ENCODE measurements at places on chromosomes 13 and 19. TPM values are rescaled to one million over a fixed set of nuclear protein-coding genes. Genes with fewer than 3 reads are reported as not detected.

DNA sequence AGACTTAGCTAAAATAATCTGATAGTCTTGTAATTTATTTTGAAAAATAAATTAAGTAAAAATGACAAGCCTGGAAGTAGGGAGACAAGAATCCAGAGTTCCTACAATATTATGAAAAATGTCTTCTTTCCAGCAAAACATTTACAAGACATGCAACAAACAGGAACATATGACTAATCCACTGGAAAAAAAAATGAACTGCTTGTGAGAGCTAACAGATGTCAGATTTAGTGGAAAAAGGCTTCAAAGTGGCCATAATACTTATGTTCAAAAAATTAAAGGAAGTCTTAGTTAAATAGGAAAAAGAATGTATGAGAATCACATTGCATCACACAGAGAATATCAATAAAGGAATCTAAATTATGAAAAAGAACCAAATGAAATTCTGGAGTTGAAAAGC is 2082.0 kb upstream of the PCDH20 start:
- no peaks in the 10 kb centered on the region for H3K27me3 ChIP-seq
- no peak overlapping the region for H3K27ac ChIP-seq
- H3K4me3 ChIP-seq, result no peak overlapping the region

DNA sequence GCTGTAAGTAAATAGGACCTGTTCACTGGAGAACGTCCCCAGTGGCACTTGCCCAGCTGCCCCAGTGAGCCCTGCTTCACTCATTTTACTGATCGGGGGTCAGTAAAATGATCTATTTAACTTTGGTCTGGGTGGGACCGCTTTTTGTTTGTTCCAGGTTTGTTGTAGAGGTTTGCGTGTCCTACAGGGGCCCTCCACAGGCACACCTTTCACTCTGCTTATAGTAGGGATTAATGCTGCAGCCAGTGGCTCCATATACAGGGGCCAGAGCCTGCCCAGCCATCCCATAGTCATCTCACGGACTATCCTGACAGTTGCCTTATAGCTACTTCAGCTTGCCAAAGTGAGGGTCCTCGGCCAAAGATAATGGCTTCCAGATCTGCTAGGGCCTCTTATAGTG is 104.1 kb downstream of the DNAJC3 start:
- H3K27ac ChIP-seq, result no peak overlapping the region
- no peaks in the 10 kb centered on the region for H3K27me3 ChIP-seq
- peaks cover 23% of the 10 kb centered on the region for H3K4me1 ChIP-seq
- H3K36me3 ChIP-seq, result peaks cover 14% of the 10 kb centered on the region
- H3K4me3 ChIP-seq, result no peak overlapping the region
- DNase-seq, result no peak

The EHD2 gene
- total RNA-seq, result 493 TPM

The ADGRE3 gene
- total RNA-seq, result not detected

The SPACA4 gene
- total RNA-seq, result not detected
